Transverse colon (tissue), 4 donors: ENCODE measurements at places on chromosomes 5 and 9. TPM values are rescaled to one million over a fixed set of nuclear protein-coding genes. Genes with fewer than 3 reads are reported as not detected.

DNA sequence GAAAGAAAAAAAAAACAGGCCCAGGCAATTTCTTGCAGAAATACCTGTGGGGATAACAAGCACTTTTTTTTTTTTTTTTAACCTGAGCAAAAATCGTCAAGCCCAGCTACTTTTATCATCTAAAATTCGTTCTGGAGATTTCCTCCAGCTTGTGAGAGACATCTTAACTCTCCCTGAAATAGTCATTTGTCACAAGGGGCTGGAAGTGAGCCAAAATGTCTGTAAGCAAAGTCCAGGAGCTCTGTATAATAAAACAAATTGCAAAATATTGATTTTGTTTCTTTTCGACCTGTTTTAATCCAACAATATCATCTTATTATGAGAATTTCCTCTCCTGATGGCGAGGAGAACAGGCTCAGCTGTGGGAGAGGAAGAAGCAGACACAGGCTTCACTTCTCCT lies 168.4 kb downstream of the TTLL11 start:
- H3K27me3 ChIP-seq, result no peaks in the 10 kb centered on the region
- no peak for DNase-seq
- H3K4me1 ChIP-seq, result no peaks in the 10 kb centered on the region

DNA sequence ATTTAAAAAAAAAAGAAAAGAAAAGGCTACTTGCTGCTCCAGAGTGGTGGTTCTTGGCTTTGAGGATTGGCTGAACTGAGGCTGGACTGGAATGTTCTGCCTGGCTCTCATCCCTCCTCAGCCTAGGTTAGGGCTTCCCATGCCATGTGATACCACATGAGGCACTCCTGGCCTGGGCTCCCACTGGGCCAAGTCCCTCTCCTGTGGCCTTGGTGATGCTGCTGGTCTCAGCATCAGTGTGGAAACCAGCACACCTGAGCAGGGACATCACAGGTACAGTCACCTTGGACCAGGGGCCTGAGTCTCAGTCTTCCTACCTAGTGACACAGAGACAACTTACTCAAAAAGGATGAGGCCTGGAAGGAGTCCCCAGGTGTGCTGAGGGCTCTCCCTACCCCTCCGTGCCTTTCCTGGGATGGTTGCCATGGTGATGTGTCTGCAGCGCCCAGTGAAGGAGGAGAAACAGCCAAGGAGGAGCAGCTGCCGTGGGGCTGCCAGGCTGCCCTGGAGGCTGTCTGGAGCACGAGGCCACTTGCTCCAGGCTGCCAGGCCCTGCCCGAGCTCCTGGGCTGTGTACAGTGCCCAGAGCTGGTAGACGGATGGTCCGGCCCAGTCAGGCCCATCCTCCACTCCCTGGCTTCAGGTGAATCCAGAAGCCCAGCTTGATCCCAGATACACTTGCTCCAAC lies 71.0 kb downstream of the WNK2 start:
- H3K27ac ChIP-seq, result no peak overlapping the region
- peak; percentile 6 for DNase-seq
- H3K4me1 ChIP-seq, result no peaks in the 10 kb centered on the region
- no peak overlapping the region for H3K4me3 ChIP-seq
- no peaks in the 10 kb centered on the region for H3K36me3 ChIP-seq
- no peaks in the 10 kb centered on the region for H3K27me3 ChIP-seq

DNA sequence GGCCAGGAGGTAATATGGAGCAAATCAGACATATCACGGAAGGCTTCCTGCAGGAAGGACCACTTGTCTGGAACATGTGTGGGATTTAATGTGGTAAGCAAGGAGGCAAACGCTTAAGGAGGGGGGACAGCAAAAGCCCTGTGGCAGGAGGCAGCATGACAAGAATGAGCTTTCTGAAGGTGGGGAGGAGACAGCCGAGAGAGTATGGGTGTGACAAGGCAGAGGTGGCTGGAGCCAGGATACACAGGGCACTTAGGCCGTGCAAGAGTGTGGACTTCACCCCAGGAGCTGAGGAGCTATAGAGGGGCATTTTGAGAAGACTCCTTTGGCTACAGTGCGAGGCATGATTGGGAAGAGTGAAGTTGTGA lies 14.4 kb upstream of the S1PR3 start:
- no peaks in the 10 kb centered on the region for H3K36me3 ChIP-seq
- no peak for DNase-seq
- no peak overlapping the region for H3K27ac ChIP-seq
- H3K4me1 ChIP-seq, result no peaks in the 10 kb centered on the region
- no peak overlapping the region for H3K4me3 ChIP-seq

DNA sequence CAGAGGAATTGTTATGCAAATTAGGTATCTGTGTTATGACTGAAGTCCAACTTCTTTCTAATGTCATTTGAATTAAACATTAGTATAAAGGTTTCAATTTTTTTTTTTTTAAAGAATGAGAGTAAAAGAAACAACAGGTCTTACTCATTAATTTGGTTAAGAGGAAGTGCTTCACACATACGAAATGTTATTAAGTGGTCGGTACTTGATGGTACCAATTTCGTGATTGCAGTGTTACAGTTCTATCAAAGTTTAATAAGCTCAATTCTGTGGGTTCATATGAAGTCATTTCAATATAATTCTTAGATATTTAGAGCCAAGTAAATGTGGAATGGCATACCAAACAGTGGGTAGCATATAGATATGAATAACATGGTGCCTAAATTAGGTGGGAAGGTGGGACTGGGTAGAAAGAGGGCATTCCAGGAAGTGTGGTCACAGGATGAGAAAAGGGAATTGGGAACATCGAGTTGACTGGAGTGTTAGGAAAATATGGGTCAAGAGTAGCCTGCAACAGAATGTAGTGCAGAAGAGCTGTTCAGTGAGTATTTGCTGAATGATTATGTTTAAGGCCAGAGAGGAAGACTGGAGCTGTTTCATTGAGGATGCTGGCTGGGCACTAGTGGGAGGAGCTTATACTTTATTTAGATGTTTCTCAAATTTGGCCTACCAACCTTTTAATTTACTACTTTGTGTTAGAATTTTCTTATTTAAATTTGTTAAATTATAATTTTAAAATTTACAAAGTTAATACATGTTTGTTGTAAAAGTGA lies 34.1 kb upstream of the DHFR start:
- H3K27ac ChIP-seq, result no peak overlapping the region
- H3K4me1 ChIP-seq, result no peaks in the 10 kb centered on the region
- H3K27me3 ChIP-seq, result no peaks in the 10 kb centered on the region
- no peak overlapping the region for H3K4me3 ChIP-seq
- no peaks in the 10 kb centered on the region for H3K36me3 ChIP-seq
- DNase-seq, result no peak

DNA sequence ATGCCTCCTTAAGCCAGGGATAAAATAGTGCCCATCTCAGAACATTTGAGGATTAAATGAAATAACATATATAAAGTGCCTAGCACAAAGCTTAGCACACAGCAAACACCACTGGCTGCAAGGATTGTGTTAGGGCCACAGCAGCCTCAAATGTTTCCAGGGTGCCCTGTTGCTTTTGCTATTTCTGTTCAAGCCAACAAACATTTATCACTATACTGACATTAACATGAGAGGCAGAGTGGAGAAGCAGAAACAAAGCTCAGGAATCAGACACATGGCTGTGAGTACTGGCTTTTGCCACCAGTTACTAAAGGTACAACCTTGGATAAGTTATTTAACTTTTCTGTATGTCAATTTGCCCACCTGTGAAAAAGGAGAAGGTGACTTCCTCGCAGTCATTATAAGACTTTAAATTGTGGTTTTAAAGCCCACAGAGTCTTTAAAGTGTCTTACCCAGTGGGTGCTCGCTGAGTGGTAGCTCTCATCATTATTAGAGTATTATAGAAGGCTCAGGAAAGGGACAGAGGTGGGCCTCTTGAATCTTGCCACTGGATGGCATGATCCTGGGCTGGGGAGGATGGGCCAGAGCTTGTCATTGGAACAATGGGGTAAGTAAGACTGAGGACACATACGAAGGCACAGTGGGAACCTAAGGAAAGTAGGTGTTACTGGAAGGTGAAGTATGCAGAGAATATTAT lies 98.2 kb downstream of the MARCHF3 start:
- H3K36me3 ChIP-seq, result no peaks in the 10 kb centered on the region
- no peaks in the 10 kb centered on the region for H3K4me1 ChIP-seq
- H3K4me3 ChIP-seq, result no peak overlapping the region
- no peaks in the 10 kb centered on the region for H3K27me3 ChIP-seq
- no peak overlapping the region for H3K27ac ChIP-seq

- no peak overlapping the region for H3K27ac ChIP-seq
- DNase-seq, result no peak
- no peak overlapping the region for H3K4me3 ChIP-seq
- H3K27me3 ChIP-seq, result no peaks in the 10 kb centered on the region
Measured at GRCh38 chr9:81113453-81114124, 575.8 kb downstream of the TLE1 start.

DNA sequence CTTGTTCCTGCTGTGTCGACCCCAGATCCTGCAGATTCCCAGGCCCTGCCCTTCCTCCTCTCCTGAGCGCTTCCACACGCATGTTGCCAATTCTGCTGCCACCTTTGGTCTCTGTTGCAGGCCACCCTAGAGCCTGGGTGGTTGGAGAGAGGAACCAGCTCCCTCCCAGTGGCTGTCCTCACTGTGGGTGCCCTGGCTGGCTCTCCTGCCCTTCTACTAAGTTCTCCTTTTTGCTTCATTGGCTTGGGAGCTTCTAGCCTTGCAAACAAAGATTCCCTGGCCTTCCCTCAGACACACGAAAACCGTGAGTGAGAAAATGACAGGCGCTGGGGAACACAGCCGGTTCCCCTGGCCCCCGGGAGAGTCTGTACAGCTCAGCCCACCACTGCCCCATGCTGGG lies 14.2 kb upstream of the NCS1 start:
- no peaks in the 10 kb centered on the region for H3K27me3 ChIP-seq
- no peak overlapping the region for H3K27ac ChIP-seq
- no peak for DNase-seq

- no peaks in the 10 kb centered on the region for H3K36me3 ChIP-seq
- H3K4me1 ChIP-seq, result no peaks in the 10 kb centered on the region
- H3K27ac ChIP-seq, result no peak overlapping the region
- no peaks in the 10 kb centered on the region for H3K27me3 ChIP-seq
- H3K4me3 ChIP-seq, result no peak overlapping the region
Measured at GRCh38 chr5:110038297-110038997, 348.7 kb downstream of the MAN2A1 start.

DNA sequence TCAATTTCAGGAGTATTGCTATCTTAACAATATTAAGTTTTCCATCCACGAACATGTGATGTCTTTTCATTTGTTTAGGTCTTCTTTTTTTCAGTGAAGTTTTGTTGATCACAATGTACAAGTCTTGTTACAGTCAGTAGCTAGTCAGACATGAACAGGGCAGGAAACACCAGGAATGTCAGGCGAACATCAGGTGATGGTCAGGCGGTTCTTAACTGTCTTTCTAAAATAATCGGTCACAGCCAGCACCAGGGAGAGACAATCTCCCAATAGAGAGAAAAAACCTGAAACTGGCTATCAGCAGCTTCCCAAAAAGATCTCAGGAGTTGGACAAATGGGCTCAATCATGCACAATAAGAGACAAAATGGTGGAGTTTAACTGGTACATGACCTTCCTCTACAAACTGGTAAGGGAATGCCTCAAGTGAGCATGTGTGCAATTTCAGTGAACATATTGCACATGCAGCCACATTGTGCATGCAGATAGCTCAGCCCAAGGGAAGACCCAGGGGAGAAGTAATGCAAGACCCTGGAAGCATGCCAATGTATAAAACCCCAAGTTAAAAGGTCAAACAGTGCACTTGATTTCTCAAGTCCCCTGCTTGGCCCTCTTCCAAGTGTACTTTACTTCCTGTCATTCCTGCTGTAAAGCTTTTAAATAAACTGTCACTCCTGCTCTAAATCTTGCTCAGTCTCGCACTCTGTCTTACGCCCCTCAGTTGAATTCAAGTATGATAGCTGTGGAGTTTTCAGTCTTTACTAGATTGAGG lies 176.1 kb upstream of the RASEF start:
- H3K36me3 ChIP-seq, result no peaks in the 10 kb centered on the region
- H3K27me3 ChIP-seq, result no peaks in the 10 kb centered on the region
- no peak overlapping the region for H3K27ac ChIP-seq

Gene SPATA31A5
- total RNA-seq, result not detected

- H3K4me3 ChIP-seq, result no peak overlapping the region
- peaks cover 17% of the 10 kb centered on the region for H3K4me1 ChIP-seq
- no peak for DNase-seq
Measured at GRCh38 chr9:132947756-132948155, 3.3 kb upstream of the TSC1 start.
